ENCODE measurements at places on chromosomes 6 and 20. TPM values are rescaled to one million over a fixed set of nuclear protein-coding genes. Genes with fewer than 3 reads are reported as not detected.

ELOVL4 gene
- 17.2 TPM for total RNA-seq

BIRC7 gene
- not detected for total RNA-seq

DNA sequence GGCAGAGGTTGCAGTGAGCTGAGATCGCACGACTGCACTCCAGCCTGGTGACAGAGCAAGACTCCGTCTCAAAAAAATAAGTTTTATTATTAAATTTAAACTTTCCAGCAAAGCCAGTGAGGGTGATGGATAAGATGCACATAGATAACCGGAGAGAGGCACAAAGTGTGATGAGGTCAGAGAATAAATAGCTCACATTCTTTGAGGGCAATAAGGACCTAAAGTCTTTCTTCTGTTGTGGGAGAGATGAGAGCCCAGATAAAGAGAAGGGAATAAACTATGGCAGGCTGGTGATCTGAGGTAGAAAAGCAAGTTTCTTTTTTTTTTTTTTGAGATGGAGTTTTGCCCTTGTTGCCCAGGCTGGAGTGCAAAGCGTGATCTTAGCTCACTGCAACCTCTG, 20.6 kb upstream of the EZR start:
- DNase-seq: no peak
- no peak overlapping the region for H3K27ac ChIP-seq
- H3K36me3 ChIP-seq: no peaks in the 10 kb centered on the region
- H3K4me3 ChIP-seq: no peak overlapping the region
- H3K27me3 ChIP-seq: no peaks in the 10 kb centered on the region

- peaks cover 46% of the 10 kb centered on the region for H3K4me1 ChIP-seq
- H3K27me3 ChIP-seq: no peaks in the 10 kb centered on the region
- DNase-seq: no peak
- H3K36me3 ChIP-seq: peaks cover 21% of the 10 kb centered on the region
- no peak overlapping the region for H3K4me3 ChIP-seq
These were observed 49.2 kb downstream of the GNAS start for GRCh38 chr20:58901488-58902402.

CNBD2 gene
- 6.1 TPM for total RNA-seq

DNA sequence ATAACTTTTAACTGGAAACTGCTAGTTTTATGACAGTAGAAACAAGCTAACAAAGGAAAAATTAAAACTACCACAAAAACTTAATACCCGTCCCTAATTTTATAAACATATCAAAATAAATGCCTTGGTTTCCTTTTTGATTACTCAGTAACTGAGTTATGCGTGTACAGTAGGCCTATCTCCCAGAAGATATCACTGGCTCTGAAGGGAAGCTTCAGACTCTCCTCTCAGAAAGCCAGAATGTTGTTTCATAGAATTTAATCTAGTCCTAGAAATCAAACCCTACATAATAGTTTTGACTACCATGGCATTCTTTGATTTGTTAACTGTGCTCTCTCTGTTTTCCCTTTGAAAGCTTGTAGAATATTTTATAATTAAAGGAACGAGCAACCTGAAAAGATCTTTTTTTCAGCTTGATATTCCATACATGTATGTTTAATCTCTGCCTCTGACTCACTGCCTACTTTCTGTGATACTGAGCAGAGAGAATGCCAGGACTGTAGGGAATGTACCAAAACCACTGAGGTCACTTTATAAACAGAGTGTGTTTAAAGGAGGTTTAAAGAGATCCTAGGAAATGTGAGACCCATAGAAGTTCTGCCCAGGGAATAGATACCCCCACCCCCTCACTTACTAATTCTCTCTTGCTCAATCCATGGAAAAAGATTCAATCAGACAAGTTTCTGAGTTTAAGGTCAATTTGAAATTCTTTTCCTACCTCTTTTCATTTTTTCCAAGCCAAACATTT, 311.5 kb downstream of the HDGFL1 start:
- H3K4me3 ChIP-seq: no peak overlapping the region
- H3K36me3 ChIP-seq: no peaks in the 10 kb centered on the region
- H3K4me1 ChIP-seq: peaks cover 4% of the 10 kb centered on the region
- no peak overlapping the region for H3K27ac ChIP-seq
- no peaks in the 10 kb centered on the region for H3K27me3 ChIP-seq

DNA sequence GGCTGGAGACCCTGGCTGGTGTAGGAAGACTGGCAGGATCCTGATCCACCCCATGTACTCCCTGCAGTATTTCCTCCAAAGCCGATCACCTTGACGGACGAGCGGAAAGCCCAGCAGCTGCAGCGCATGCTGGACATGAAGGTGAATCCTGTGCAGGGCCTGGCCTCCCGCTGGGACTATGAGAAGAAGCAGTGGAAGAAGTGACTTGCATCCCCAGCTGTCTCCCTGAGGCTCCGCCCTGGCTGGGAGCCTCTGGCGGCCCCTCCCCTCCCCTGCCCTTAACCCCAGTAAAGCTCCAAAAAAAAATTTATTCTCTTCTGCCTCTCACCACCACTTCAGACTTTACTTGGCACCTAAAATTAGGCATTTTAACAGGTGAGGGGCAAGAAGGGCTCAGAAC, 7.0 kb downstream of the COX4I2 start:
- no peaks in the 10 kb centered on the region for H3K27me3 ChIP-seq
- H3K4me3 ChIP-seq: no peak overlapping the region
- H3K27ac ChIP-seq: no peak overlapping the region
- no peaks in the 10 kb centered on the region for H3K4me1 ChIP-seq
- no peak for DNase-seq

MAP7 gene
- total RNA-seq: 8.9 TPM

ROMO1 gene
- 135 TPM for total RNA-seq

GRCh38 chr6:9161731-9162130, 726.4 kb upstream of the SLC35B3 start:
- DNase-seq: no peak
- no peak overlapping the region for H3K4me3 ChIP-seq
- no peaks in the 10 kb centered on the region for H3K27me3 ChIP-seq
- H3K4me1 ChIP-seq: no peaks in the 10 kb centered on the region

TINAG gene
- total RNA-seq: not detected

CALHM6 gene
- not detected for total RNA-seq

CPNE5 gene
- total RNA-seq: 0.56 TPM

GRCh38 chr20:23544133-23544532, 24.2 kb downstream of the CST9L start:
- H3K27ac ChIP-seq: no peak overlapping the region
- no peaks in the 10 kb centered on the region for H3K27me3 ChIP-seq
- no peak for DNase-seq
- H3K36me3 ChIP-seq: no peaks in the 10 kb centered on the region
- peaks cover 12% of the 10 kb centered on the region for H3K4me1 ChIP-seq

COL9A3 gene
- 10.5 TPM for total RNA-seq

MMP24 gene
- 1.4 TPM for total RNA-seq

EIF6 gene
- total RNA-seq: 47.5 TPM
